Glutamatergic neuron (in vitro differentiated cells): ENCODE measurements at places on chromosomes 5 and 9.

DNA sequence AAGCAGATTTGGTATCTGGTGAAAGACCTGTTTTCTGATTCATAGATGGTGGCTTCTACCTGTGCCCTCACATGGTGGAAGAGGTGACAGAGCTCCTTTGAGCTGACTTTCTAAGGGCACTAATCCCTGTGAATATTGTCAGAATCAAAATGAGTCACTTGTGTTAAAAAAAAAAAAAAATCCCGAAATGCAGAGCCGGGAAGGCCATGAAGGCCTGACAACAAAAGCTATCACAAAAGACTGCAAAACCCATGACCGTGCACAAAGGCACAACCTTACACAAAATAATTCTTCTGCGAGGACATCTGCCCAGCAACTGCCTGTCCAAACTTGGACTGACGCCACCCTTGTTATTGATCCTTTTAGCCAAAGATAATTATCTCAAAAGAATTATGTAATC is 19.6 kb upstream of the UBTD2 start:
- DNase-seq: no peak
- peaks cover 1% of the 10 kb centered on the region for H3K4me1 ChIP-seq
- H3K27me3 ChIP-seq: peaks cover 3% of the 10 kb centered on the region
- peak overlapping the region; percentile 52 for H3K27ac ChIP-seq
- H3K4me3 ChIP-seq: no peak overlapping the region

- no peak for DNase-seq
- no peaks in the 10 kb centered on the region for H3K36me3 ChIP-seq
- H3K27ac ChIP-seq: no peak overlapping the region
Observed at GRCh38 chr5:132530946-132531345, 12.4 kb downstream of the IL5 start.

- peaks cover 16% of the 10 kb centered on the region for H3K27me3 ChIP-seq
- H3K27ac ChIP-seq: no peak overlapping the region
- DNase-seq: peak; percentile 15
- H3K36me3 ChIP-seq: no peaks in the 10 kb centered on the region
Observed at GRCh38 chr5:180135967-180136629, 64.5 kb upstream of the RNF130 start.

DNA sequence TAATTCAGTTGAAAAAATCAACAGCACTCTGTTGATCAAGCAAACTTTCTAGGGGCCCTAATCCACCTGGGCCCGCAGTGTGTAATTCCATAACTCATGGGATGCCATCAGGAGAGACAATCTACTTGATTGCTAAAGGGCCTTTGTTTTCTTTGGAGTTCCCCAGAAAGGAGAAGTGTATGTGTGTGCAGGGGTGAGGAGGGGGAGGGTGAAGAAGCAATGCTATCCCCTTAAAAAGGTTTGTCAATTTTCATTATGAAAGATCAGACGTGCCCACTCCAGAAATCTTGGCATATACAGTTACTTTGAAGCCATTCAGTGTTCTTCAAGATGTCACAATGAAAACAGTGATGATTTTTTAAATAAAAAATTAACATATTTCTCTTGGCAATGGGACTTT is 6.2 kb downstream of the PARP8 start:
- H3K27ac ChIP-seq: no peak overlapping the region
- H3K27me3 ChIP-seq: no peaks in the 10 kb centered on the region
- H3K36me3 ChIP-seq: no peaks in the 10 kb centered on the region
- DNase-seq: no peak
- H3K4me3 ChIP-seq: no peak overlapping the region
- no peaks in the 10 kb centered on the region for H3K4me1 ChIP-seq

- no peak overlapping the region for H3K27ac ChIP-seq
- DNase-seq: no peak
- no peaks in the 10 kb centered on the region for H3K36me3 ChIP-seq
- no peaks in the 10 kb centered on the region for H3K4me1 ChIP-seq
- H3K4me3 ChIP-seq: no peak overlapping the region
Observed at GRCh38 chr5:94024101-94024500, 282.7 kb upstream of the POU5F2 start.

DNA sequence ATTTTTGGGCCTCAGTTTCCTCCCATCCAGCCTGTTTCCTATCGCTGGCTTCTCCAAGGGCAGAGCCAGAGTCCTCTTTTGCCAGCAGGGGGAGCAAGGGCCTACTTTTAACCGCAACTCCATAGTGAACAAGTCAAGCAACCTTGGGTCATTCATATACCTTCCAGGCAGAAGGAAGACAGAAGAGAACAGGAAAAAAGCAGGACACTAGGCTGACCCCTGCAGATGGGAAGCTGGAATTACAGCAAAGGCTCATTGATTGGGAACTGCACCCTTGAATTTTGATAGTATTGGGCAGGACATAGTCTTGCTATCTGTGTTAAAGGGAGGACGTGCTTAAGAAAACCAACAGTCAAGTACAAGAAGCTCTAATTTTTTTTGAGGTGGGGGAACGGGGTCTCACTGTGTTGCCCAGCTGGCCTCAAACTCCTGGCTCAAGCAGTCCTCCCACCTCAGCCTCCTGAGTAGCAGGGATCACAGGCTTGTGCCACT is 30.1 kb downstream of the QRFP start:
- H3K4me3 ChIP-seq: no peak overlapping the region
- peaks cover 4% of the 10 kb centered on the region for H3K27me3 ChIP-seq
- peak overlapping the region; percentile 60 for H3K27ac ChIP-seq
- H3K4me1 ChIP-seq: peaks cover 25% of the 10 kb centered on the region
- H3K36me3 ChIP-seq: no peaks in the 10 kb centered on the region

- no peak for DNase-seq
- no peaks in the 10 kb centered on the region for H3K36me3 ChIP-seq
- no peak overlapping the region for H3K27ac ChIP-seq
- H3K27me3 ChIP-seq: peaks cover 5% of the 10 kb centered on the region
- peaks cover 25% of the 10 kb centered on the region for H3K4me1 ChIP-seq
Observed at GRCh38 chr5:10509575-10509974, 54.3 kb upstream of the ANKRD33B start.

DNA sequence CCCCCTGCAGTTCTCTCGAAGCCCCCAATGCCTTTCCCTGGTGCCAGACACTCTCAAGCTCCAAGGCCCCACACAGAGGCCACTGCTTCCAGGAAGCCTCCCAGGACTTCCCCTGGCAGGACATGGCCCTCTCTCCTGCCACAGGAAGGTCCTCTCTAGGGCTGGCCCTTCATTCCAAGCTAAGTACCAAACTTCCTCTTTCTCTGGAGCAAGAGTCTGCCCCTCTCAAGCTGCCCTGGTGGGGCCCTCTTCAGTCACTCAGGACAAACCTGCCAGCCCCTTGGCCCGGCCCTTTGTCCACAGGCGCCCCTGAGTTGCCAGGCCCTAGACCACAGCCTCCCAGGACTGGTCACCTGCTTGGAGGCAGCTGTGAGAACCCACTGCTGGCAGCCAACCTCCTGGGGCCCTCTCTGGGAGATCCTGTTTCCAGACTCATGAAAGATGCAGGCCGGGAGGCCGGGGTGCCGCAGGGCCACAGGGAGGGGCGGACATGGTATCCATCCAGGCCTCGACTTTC is 6.6 kb downstream of the NINJ1 start:
- DNase-seq: no peak
- H3K27me3 ChIP-seq: no peaks in the 10 kb centered on the region
- H3K27ac ChIP-seq: peak overlapping the region; percentile 64
- peaks cover 21% of the 10 kb centered on the region for H3K4me1 ChIP-seq
- H3K36me3 ChIP-seq: no peaks in the 10 kb centered on the region
- H3K4me3 ChIP-seq: peak overlapping the region; percentile 25

GRCh38 chr5:181203777-181204112 is 1.3 kb downstream of the TRIM7 start:
- H3K27ac ChIP-seq: no peak overlapping the region
- peaks cover 15% of the 10 kb centered on the region for H3K36me3 ChIP-seq
- H3K4me1 ChIP-seq: peaks cover 26% of the 10 kb centered on the region

DNA sequence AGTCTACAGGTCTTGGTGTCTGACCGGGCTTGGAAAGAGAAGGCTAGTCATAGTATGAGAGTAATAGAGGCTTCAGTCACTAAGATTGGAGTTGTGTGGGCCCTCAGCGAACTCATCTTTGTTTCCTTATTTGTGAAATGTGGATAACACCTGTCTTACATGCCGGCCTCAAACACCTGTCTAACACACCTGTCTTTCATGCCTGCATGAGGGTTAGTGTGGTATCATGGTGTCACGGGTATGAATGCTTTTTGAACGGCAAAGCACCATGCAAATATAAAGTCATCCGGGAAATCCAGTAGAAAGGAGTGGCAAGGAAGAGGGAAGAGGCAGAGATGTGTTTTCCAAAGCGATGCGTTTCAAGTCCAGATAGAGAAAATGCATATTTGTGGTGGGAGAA is 25.5 kb downstream of the GRAMD2B start:
- DNase-seq: no peak
- no peak overlapping the region for H3K27ac ChIP-seq
- H3K27me3 ChIP-seq: no peaks in the 10 kb centered on the region
- no peaks in the 10 kb centered on the region for H3K36me3 ChIP-seq
- peaks cover 2% of the 10 kb centered on the region for H3K4me1 ChIP-seq
- no peak overlapping the region for H3K4me3 ChIP-seq

DNA sequence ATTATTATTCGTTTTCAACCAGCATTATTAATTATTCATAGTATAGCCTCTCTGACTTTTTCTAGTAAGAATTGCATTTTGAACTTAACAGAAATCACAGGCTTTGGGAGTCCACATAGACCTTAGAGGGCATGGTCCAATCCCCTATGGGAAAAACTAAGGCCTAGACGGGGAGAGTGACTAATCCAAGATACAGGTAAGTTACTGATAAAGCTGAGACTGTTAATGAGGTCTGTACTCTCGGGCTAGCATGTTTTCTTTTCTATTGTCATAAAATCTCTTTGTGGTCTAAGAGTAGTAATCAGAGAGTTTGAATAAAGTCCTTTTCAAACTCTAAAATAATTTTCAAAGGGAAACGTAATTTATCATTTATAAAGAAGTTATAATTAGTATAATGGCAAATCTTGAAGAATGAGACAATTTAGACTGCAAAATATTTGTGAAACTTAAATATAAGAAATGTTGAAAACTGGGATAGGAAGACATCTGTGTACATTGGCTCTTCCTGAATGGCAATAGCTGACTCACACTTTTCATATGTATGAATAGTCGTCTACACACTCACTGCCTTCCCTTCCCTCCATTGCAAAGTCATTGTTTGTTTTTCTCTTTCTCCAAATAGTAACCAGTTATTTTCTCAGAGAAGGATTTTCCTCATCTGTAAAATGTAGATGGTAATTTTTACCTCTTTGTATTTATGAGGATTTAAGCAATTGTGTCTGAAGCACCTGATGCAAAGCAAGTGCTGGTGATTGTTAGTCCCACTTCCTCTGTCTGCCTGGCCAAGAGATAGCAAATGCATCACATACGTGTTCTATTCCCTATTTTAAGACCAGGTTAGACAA is 207.9 kb upstream of the CD180 start:
- no peak for DNase-seq
- H3K27ac ChIP-seq: no peak overlapping the region
- H3K27me3 ChIP-seq: no peaks in the 10 kb centered on the region
- no peaks in the 10 kb centered on the region for H3K36me3 ChIP-seq
- no peak overlapping the region for H3K4me3 ChIP-seq

DNA sequence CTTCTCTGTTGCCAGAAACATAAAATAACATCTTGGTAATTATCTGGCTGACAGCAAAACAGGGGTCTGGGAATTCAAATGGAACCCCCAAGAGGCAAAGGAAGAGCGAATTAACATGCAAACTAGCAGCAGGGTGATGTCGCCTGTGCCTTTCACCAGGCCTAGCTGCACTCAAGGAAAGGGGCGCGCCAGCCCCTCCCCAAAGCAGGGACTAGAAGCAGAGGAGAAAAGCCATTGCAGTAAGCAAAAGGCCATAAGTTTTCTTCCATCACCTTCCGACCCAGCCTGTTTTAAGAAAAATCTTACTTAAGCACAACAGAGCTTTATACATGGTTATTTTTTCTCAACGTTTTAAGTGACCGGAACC is 539 bp downstream of the POC5 start:
- peak overlapping the region; percentile 96 for H3K4me3 ChIP-seq
- peak overlapping the region; percentile 97 for H3K27ac ChIP-seq
- no peaks in the 10 kb centered on the region for H3K36me3 ChIP-seq
- H3K27me3 ChIP-seq: peaks cover 6% of the 10 kb centered on the region
- H3K4me1 ChIP-seq: peaks cover 11% of the 10 kb centered on the region

DNA sequence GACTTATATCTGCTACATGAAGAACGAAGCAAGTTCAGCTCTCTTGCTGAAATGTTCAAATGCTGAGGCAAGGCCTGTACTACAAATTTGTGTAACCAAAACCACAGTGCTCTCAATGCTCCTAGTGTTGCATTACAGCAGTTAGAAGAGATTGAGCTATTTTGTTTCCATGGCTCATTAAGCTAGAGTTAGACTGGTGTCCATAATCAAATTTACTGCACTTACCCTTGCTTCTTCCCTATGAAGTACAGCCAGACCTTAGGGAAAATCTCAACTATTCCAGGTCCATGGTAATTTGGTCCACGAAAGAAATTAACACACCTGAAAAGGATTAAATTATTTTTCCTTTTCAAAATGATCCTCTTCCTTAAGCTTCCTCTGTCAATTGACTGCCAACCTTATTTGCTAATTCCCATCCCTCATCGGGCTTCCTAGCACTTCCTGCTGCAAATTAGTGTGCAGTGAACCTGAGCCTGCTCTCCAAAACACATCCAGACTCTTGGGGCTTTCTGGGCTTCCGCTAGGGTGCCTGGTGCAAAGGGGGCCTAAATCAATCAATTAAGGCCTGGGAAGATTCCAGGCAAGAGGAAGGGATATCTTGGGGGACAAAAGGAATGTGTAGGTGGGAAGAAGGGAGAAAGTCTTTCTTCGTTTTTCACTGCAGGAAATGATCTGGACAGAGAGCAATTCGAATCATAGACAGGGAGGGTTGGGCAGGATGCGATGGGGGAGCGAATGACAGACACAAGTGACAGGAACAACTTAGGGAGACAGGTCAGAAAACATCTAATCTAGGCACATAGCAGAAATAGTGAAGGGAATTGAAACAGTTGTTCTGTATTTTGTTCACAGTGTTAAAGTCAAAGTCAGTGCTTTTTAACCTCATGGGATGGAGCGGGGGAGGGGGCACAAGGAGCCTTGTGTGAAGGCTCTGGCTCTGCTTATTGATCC is 542.4 kb downstream of the RAB3C start:
- no peaks in the 10 kb centered on the region for H3K27me3 ChIP-seq
- H3K4me1 ChIP-seq: no peaks in the 10 kb centered on the region
- no peak overlapping the region for H3K27ac ChIP-seq
- peak; percentile 25 for DNase-seq
- no peak overlapping the region for H3K4me3 ChIP-seq

GRCh38 chr9:134458207-134459108 is 132.2 kb downstream of the RXRA start:
- H3K27ac ChIP-seq: no peak overlapping the region
- peaks cover 4% of the 10 kb centered on the region for H3K4me1 ChIP-seq
- no peak for DNase-seq
- peaks cover 3% of the 10 kb centered on the region for H3K27me3 ChIP-seq
- H3K36me3 ChIP-seq: no peaks in the 10 kb centered on the region

DNA sequence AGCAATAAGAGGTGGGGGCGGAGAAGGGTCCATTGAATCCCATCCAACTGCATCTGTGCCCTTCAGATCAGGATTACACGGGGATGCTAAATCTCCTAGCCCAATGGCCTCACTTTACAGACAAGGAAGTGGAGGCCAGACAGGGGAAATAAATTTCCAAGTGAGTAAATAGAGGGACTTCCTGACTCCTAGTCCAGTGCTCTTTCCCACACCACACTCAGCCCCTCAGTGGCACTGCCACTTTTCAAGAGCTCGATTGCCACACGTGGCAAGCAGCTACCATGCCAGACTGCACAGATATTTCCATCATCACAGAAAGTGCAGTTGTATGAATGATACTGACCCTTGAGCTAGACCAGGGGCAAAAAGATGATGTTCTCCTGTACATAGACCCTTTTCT is 8.2 kb upstream of the TNIP1 start:
- H3K27me3 ChIP-seq: peaks cover 8% of the 10 kb centered on the region
- H3K4me1 ChIP-seq: peaks cover 4% of the 10 kb centered on the region
- no peak for DNase-seq
- no peak overlapping the region for H3K27ac ChIP-seq
- H3K36me3 ChIP-seq: no peaks in the 10 kb centered on the region
